CD4-positive, alpha-beta T cell treated with Interleukin-10 for 1 hour (primary cell): ENCODE measurements at places on chromosomes 2 and 18.

DNA sequence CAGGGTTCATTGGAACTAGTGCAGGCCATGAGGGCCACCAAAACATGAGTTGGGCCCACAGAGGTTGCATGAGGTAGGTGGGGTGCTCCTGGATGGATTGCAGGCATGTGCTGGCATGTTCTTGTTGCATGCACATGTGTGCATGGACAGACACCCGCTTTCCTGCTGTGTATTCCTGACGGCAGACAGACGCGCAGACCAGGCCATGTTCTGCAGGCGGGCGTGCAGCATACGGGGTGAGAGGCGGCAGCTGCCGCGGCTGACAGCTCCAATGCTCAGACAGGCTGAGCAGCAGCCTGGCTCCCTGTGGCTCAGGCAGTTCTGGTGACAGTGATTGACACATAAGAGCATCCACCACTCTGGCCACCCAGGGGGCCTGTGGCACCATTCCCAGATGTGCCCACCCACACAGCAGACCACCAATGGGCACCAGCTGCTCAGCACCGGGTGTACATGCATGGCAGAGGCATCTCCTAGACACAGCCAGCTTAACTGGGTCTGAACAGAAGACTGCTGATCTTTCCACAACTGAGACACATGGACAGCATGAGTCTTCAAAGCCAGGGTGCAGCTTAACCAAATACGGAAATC lies 21.2 kb downstream of the HS1BP3 start:
- DNase-seq: no peak

DNA sequence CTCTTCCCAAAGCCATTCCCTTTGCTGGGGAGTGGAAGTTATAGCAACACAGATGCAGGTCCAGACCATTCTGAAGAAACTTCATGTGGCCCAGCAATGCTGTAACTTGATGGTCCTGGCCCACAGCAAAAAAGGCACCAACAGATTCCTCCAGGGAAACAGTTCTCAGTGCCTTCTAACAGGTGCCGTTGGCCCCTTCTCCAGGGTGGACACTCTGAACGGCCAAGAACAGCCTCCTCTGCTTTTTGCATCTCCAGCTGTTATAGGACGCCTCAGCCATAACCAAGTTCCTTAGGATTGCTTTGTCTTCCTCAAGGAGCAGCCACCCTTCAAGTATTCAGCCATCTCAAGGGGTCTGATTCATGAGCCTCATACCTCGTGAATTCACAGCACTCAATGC lies 38.0 kb downstream of the MARCO start:
- DNase-seq: no peak

DNA sequence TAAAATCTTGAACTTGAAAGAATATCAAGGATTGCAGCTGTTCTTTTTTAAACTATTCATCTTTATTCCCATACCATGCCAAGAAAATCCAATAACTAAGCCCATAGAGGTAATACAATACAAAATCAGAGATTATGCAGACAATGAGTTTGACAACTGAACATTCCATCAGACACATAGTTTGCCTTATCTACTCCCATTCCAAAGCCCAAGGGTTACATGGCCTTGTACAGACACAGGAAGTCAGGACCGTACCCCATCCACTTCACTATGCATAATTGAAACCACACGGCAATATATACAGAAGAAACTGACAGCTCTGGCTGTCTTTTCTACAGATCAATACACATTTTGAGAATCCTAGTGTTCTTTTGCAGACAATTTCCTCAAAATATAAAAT lies 181.3 kb downstream of the TMX3 start:
- no peak for DNase-seq

DNA sequence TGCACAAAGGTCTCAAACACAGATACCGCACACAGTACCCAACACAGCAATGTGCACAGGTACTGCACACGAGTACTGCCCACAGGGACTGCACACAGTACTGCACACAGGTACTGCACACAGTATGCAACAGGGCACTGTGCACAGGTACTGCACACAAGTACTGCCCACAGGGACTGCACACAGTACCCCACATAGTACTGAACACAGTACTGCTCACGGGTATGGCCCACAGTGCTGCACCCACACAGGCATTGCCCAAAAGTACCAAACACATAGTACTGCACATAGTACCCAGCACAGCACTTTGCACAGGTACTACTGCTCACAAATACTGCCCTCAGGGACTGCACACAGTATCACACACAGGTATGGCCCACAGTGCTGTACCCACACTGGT lies 73.1 kb downstream of the ZNF236 start:
- no peak for DNase-seq
